ENCODE measurements at places on chromosomes 2 and 18.

GRCh38 chr2:233815861-233816260, 37.7 kb downstream of the MROH2A start:
- DNase-seq: no peak

DNA sequence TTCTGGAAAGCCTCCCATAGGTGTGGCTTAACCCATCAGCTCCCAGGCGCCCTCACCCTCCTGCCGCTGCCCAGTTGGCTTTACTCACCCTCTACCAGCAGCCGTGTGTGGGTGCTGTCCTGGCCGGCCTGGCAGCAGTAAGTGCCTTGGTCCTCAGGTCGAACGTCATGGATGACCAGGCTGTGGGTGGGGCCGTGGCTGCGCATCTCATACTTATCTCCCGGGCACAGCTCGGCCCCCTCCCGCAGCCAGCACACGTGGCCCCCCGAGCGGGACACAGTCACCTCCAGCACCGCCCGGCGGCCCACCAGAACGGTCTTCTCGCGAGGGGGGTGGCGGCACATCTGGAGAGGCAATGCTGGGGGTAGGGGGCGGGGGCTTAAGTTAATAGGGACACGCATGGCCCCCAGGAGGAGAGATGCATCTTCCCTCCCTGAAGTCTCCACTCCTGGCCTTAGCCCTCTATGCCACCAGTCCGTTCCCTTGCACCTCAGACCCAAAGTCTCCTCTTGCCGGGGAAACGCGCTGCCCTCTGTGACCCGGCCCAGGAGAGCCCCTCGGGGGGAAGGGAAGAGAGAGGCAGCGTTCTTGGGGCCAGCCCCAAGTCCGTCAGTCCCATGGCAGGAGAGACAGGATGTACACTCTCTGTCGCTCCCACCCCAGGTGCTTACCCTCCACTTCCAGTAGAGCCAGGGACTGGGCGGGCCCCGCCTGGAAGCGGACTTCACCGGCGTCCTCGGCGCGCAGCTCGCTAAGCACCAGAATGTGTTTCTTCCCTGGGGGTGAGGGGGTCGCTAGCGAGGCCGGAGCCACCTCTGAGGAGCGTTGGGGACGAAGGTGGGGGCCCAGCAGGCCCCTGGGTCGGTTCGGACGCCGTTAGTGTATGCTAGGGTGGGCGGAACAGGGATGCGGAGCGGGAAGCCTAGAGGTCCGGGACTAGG, 7.9 kb downstream of the TMEM198 start:
- no peak for DNase-seq

DNA sequence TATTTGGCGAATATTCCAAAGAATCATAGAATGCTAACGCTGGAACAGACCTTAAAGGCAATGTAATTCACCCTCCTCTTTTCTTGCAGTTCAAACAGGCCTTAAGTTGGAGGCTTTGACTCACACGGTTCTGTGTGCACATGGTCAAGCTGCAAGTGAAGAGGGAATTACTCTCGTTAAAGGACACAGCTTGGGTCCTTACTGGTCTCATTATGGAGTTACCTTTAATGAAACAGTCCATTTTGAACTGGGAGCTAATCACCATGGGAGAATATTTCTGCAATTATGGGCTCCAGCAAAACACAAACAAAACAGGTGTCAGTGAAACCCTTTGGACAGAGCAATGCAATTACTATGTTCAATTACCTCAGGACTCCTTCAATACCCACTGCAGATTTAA, 135.5 kb downstream of the GAREM1 start:
- no peak for DNase-seq

DNA sequence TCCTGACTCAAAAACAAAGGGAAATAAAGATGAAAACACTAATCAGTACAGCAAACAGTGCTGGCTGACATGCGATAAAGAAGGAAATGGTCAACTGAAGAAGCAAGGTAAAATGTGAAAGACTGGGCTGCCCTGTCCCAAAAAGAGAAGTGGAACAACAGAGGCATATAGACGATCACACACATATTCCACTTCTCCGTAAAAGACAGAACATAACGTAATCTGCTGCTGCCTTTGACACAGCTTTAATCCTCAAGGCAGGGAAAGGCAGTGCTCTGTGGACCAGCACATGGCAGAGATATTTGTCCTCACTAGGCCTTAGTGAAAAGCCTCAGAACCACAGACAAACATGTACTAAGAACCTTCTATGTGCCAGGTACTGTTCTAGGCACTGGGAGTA, 24.3 kb upstream of the REL start:
- no peak for DNase-seq

DNA sequence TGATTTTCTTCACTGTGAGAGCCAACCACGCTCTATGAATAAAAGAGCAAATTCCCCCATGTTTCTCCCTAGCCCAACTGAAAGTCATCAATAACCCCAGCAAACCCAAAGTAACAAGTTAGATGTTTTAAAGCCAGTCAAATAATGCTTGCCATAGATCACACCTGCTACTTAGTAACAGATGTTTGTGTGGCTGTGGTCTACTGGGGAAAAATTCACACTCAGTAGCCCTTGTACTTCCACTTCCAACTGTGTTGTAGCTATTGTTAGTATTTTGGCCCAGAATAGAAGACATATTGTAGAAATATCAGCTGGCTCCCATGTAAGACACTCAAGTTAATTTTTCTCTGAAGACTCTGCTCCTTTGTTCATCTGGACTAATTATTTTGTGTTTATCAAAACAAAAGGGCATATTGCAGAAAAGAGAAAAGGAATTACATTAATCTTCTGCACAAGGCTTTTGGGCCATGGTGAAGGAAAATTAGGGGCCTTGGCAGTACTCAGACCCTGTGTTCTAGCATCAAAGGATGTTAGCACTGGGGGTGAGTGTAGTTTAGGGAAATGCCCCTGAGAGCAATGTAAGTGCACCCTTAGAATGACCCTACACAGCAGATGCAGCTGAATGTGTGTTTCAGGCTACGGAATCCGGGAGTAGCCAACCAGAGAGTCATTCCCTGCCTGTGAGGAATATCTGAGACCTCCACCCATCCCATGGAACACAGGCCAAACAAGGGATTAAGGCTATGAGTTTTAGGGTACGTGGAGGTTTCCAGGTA, 521.9 kb downstream of the EPHA4 start:
- DNase-seq: no peak

GRCh38 chr18:55838319-55838718, 250.3 kb upstream of the TCF4 start:
- no peak for DNase-seq

All from activated T-cell treated with anti-CD3 and anti-CD28 coated beads for 4 hours (primary cell).